ENCODE measurements at places on chromosomes 16 and 17. TPM values are rescaled to one million over a fixed set of nuclear protein-coding genes. Genes with fewer than 3 reads are reported as not detected.
A peak's percentile ranks its signal among the peaks of the same experiment; 100 is the strongest.

DNA sequence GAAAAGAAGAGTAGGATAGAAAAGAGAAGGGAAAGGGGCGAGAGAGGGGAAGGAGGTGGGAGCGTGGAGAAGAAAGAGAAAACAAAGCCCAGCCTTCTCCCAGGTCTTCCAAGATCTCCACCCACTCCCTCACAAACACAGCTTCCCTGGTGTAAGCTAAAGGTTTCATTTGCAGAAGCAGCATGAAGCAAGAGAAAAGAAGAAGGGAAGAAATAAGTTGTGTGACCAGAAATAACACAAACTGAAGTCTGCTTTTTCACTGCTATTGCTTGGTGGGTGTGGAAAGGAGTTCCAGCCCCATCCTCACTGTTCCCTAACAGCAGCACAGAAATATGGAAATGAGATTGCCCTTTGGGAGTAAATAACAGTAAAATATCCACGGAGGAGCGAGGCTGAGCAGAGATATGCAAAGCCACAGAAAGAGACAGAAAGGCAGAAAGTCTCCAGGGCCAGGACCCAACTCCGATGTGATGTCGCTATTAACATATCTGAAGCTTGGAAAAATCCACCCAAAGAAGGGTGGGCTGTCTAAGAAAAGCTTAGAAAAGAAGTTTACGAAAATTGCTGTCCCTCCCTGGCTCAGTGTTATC lies 10.3 kb upstream of the GAS7 start:
- no peak for ATAC-seq

- no peak for ATAC-seq
These were observed 10.0 kb downstream of the CMC2 start for GRCh38 chr16:80996688-80997138.

- ATAC-seq = no peak
These were observed 274.2 kb upstream of the ERCC4 start for GRCh38 chr16:13645601-13646245.

DNA sequence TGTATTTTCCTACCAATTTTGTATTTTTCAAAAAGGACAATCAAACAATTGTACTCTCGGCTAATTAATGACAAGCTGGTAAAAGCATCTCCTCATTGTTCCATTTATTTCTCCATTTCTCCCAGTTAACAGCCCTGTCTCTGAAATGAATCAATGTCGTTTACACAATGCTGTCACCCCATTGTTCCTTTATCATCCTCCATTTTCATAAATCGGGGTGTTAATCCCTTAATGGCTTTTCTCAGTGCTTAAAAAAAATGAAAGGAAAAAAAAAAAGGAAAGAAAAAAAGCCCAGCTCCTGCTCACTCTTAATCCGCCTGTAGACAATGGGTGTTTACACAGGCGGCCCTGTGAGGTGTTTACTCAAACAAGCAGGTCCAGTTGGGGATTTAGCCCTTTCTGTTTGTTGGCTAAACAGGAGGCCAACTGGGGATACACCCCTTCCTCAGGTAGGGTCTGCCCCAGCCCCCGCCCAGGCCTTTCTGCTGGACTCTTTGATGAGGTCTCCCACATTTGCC lies 86.8 kb upstream of the SALL1 start:
- no peak for ATAC-seq

UMOD gene
- total RNA-seq = not detected

MT1G gene
- total RNA-seq = not detected

DNA sequence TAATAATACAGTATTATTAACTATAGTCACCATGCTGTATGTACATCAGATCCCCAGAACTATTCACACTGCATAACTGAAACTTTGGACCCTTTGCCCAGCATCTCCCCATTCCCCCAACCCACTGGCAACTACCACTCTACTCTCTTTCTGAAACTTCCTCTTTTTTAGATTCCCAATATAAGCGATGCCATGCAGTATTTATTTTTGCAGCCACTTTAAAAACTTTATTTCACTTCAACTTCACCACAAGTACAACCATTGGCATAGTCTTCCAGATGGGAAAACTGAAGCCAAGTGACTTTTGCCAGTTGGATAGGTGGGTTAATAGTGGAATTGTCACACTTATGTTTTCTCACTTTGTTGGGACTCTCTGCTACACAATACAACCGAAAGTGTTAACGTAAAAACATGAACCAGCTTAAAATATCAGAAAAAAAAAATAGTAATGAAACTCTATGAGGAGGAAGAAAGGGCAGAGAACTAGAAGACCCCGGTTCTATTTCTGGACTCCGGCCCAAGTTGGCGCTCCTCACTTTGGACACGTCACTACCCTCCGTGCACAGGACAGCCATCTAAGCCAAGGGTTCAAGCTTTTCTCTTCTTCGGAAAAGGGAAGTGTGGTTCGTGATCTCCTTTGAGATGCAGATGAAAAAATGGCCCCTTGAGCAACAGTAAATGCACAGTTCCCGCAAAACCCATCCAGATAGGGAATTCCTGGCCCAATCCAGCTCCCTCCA lies 743 bp downstream of the SHCBP1 start:
- no peak for ATAC-seq

- ATAC-seq = peak; percentile 97
These were observed 11.0 kb upstream of the DPEP1 start for GRCh38 chr16:89602273-89602951.

PRM1 gene
- total RNA-seq = not detected

DNA sequence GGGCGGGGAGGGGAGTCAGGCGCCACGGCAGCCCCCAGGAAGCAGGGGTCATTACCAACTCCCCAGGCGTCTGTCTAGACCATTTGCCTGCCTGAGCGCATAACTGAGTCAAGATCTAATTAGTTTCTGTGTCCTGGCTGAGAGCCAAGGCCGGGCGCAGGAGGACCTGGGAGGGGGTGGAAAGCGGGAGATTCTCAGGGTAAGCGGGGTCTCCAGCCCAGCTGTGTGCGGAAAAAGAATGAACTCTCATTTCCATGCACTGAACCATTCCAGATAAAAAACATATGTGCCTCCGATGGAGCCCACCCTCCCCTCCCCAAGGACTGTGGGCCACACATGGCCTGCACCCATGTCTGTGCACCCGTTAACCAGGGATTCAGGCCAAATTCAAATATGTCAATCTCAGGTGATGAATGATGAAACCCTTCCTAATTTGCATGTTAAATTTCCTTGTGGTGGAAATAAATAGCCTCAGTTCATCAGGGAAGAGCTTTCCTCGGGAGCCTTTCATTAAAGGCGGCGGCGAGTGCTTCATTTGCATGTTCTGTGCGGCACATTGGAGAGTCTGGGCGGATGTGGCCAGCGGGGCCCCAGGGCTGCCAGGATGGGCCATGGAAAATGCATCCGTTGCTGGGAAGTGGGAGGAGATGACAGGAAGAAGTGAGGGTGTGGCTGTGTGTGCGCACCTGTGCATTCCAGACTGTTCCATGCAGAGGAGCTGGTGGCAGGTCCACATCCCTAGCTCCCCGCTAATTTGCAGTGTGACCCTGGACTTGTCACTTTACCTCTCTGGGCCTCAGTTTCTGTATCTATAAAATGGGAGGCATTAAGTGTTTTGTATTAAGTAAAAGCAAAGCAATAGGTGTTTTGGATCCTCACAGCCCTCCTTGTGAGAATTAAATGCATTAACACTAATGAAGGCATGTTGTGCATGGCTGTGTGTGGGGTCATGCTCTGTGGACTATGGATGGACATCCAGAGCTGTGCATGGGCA lies 151.1 kb downstream of the SDK2 start:
- no peak for ATAC-seq

PIRT gene
- not detected for total RNA-seq

- ATAC-seq = peak; percentile 58
These were observed at the start of gene SNX20 for GRCh38 chr16:50681021-50681885. TSS of gene SNX20 (minus strand) at chr16:50681312. CDS start at chr16:50677526, 3,786 bp downstream.

DNA sequence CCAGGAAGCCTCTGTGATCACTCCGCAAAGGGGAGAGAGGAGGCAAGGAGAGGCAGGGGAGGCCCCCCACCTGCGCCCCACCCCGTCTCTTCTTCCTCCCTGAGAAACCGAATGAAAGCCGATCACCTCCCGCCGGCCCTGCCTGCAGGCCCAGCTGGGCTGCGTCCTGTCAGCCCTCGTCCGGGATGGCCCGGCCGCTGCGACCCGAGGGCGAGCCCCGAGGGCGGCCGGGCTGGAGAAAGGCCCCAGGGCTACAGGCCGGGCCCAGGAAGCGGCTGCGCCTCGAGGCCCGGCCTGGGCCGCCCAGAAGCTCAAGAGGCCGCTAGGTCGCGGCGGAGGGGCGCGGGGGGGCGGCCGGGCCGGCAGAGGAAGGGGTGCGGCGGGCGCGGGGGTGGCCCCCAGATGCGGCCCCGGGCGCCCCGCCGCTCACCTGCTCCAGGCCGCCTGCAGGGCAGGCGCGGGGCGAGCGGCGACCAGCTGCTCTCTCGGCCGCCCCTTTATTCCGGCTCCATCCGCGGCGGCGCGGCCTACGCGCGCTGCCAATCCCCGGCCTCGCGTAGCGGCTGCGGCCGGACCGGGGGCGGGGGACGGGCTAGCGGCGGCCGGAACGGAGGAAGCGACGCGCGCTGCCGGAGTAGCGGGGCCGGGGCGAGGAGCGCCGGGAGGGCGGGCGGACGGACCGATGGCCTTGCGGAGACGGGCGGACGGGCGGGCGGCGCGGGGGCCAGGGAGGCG lies at the start of gene ZNF319:
Gene ZNF319 (minus strand): TSS at position 702 of the 735 bp plus-strand sequence. CDS start 2,407 bp downstream, outside the sequence.
- ATAC-seq = peak; percentile 25

GRCh38 chr16:13335879-13336278 lies 434.5 kb downstream of the SHISA9 start:
- ATAC-seq = no peak

DNA sequence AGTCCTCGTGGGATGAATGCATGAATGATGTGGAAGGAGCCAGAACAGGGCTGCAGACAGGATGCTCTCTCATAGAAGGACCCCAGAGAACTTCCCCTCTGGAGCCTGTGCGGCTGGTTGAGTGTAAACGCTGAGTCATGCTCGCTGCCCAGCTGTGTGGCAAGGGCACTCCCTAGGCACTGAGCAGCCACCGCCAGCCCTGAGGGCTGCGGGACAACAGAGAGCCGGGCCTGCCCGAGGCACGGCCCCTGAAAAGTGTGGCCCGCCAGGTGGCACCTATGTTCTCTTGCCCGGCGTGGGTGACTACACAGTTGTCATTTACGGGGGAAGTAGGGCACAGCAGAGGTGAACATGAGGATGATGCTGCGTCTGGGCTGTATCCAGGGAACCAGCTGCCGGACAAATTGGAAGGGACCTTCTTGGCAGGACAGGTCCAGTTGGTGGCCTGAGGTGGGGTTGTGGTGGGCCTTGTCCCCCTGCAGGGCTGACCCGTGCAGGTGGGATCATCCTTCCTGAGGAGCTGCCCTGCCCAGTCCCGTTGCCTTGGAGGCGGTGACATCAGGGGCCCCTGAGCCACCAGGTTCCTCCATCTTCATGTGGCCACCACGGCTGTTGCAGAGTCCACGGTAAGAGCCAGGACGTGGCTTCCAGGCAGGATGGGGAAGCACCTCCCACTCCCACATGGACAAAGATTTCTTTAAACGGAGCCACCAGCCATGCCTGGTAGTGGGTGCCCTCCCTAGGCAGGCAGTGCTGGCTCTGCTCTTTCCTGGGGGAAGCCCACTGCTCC lies 94.8 kb upstream of the CBX4 start:
- peak; percentile 59 for ATAC-seq

ANKFN1 gene
- total RNA-seq = not detected

KRT36 gene
- not detected for total RNA-seq

GRCh38 chr17:9859781-9860180 lies 34.1 kb downstream of the GLP2R start:
- no peak for ATAC-seq

Measured in activated T-helper 17 cell treated with anti-CD3 and anti-CD28 coated beads, Interleukin-2, amount 50 U/mL, for 72 hours (primary cell).